ENCODE measurements at places on chromosomes 2 and 18.

- DNase-seq = no peak
Observed at GRCh38 chr2:13916066-13916465, 716.5 kb upstream of the LRATD1 start.

DNA sequence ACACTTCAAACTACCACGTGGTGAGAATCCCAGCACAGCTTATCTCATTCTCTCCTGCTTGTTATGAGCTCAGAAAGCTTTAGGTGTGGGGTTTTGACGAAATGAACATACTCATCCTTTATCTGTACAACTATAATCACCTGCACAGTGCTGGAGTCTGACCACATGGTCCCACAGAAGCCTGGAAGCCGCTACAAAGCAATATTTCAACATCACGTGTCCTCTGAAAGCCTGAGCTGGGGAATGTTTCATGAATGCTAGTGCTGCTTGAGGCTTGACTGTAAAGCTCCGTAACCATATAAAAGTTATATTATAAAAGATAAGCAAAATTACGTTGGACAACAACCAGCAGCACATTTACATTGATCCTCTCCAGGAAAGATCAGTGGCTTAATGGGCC lies 43.9 kb downstream of the PIEZO2 start:
- no peak for DNase-seq

DNA sequence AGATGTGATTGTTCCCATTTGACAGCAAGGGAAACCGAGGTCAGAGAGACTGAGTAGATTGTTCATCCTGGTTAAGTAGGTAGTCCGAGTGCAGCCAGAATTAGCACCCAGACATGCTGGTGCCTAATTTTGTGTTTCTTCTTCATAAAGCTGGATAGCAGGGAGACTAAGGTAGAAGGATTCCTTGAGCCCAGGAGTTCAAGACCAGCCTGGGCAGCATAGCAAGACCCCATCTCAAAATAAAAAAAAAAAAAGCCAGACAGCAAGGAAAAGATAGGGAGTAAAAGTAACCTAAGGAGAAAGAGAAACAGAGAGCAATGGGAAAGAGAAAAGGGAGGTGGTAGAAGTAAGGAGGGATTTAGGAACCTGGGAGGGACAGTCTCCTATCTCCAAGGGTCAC lies 120.6 kb downstream of the PRKCE start:
- no peak for DNase-seq

DNA sequence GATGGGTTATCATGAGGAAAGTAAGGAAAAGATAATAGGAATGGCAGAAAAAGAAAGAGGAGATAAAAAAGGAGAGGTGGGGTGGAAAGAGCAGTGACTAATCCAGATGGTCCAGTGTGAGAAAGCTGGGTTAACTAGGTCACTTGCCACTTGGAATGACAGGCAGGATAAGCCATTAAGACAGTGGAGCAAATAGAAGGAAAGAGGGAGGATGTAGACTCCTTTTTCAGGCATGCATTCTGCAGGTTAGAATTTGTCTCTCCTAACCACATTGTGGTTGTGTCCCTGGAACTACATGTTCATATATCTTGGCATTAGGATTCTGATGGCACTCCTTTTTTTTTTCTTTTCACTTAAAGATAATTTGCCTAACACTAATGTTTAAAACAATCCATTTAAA lies 13.4 kb upstream of the NEMP2 start:
- DNase-seq = no peak

DNA sequence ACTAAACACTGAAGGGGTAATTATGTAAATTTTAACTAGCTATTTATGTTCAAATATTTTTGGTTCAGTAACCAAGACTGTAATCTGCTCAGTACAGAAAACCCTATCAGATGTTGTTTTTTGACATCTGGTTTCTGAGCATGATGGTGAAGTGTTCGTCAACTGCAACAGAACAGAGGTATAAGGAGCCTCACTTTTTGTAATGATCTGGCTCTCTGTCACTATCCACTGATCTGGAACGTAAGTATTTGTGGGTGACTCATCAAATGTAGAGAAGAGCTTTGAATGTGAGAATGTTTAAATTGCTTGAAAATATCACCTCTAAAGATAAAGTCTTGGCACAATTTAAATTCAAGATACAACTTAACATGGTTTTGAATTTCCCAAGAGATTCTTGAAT lies 213.6 kb upstream of the FAM98A start:
- no peak for DNase-seq

DNA sequence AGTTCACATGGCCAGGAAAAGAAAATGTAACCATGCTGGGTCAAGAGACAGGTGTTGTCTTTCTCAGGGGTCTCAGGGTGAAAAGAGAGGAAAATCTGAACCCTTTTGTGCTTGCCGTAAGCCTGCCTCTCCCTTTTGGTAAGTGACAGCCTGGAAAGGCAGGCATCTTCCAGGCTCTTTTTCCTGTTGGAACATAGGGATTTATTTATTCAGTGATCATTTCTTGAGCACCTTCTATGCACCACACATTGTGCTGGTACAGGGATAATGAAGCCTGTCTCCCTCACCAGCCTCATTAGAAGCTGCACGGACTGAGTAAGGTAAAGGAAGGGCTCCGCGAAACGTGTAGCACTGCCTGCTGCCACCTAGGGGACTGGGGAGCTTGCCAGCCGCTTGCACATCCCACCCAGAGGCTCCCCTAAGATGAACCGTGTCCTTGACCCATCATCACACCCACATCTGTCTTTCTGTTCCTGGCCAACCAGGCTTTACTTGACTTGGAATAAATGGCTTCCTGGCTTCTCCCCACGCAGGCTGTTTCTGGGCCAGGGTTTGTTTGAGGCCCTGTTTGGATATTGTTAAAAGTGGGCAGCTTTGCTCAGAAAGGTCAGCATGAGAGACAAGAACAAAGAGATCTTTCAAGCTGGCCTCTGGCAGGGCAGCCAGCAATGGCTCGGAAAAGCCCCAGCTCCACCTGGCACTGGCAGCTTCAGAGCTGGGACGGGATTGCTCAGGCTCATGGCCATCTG lies 73.3 kb upstream of the MCFD2 start:
- DNase-seq = no peak

DNA sequence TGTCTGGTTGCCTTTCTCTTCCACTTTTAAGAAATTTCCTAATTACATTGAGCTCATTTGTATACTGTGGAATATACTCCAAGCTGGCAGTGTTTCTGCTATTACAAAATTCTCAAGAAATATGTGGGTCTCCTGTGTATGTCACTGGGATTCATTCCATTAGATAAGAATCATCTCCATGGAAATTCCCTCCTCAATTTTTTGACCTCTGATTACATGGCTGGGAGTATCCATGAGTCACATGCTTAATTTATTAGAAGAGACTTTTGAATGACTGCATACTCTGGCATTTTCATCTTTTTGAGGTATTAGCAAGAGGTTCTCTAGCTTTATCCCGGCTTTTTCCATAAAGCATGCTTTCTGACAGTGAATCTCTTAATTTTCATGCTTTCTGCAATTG lies 665.5 kb upstream of the CNTNAP5 start:
- DNase-seq = no peak

- no peak for DNase-seq
Observed at GRCh38 chr18:22559414-22560274, 141.9 kb upstream of the CTAGE1 start.

DNA sequence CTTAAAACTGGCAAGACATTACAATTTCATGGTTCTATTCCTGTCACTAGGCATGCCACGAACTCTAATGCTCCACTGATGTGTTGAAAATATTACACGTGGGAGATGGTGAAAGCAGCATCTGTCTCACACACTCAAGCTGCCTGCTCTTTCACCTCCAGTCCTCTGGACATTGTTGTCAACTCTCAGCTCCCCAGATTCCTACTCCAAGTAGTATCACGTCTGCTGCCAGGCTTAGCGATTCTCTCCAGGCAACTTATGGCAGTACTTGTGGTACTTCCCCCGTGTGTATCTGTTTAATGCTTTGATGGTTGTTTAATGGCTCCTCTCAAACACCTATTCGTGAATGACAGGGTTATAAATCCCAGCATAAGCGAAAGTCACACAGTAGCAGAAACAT lies 103.8 kb downstream of the TMEFF2 start:
- no peak for DNase-seq

DNA sequence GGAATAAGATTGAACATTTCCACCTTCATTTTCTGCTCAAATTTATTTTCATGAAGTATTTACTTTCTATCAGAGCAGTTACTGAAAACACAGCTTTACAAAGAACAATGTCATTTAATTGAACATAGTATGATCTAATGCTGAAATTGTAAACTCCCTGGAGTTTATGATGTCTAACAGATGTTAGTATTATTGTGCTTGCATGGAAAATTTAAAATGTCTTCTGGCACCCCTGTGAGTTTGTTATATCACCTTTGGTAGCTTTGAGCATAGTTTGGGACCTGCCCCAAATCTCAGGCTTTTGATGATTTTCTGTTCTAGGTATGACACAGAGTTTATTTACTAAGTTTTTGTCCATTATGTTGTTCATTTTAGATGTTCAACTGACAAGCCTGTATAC lies 28.1 kb downstream of the FAM171B start:
- DNase-seq = no peak

- DNase-seq = no peak
Observed at GRCh38 chr2:190765386-190766173, 115.0 kb upstream of the GLS start.

DNA sequence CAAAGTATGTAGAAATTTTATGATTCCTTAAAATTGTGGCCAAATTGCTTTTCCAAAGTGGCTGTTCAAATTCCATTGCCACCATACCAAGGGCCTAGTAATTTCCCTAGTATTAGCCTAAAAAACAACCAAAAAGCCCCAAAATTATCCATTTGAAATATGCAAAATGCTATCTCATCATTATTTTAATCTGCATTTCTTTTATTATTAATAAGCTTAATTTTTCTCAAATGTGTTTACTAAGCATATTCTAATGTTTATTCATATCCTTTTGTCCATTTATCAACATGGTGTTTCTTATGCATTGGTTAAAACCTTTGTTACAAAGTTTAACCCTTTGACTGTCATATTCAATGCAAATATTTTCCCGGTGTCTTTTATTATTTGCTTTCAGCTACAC lies 48.0 kb downstream of the PID1 start:
- DNase-seq = no peak

GRCh38 chr2:61469424-61470121 lies 1.3 kb downstream of the USP34 start:
- no peak for DNase-seq

- DNase-seq = no peak
Observed at GRCh38 chr2:157627594-157628476, 829 bp downstream of the ACVR1C start.

DNA sequence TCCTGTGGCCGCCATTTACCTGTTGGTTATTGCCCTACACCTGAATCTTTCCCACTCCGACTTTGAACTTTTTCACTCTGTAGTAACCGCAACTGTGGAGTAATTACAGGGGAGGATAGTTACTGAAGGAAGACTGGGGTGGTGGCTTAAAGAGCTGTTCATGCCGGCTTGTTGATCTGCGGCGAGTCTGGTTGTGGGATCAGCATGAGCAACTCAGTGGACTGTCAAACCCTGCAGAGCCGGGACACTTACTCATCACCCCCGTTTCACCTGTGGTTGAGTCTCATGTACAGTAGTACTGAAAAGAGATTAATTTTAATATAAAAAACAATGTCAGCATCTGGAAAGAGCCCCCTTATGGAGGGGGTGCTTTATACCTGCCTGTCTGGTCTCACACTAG lies 2.1 kb downstream of the ASB1 start:
- DNase-seq = no peak

GRCh38 chr18:27411911-27412310 lies 226.8 kb upstream of the CHST9 start:
- no peak for DNase-seq

DNA sequence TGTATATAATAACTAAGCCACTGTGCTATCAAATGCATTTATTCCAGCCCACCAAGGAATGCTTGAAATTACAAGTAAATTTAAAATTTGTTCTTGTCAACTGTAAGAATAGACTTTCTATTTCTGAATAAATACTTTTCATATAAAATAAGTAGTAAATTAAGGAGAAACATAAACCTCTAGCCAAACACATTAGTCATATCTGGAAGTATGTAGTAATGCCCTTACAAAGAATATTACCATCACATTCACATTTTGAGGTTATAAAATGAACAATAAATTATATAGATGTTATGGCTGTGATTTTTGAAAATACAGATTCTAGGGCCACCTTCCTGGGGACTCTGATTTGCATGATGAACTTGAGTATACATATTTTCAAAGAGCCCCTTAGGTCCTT lies 54.7 kb downstream of the SERPINB7 start:
- DNase-seq = no peak

DNA sequence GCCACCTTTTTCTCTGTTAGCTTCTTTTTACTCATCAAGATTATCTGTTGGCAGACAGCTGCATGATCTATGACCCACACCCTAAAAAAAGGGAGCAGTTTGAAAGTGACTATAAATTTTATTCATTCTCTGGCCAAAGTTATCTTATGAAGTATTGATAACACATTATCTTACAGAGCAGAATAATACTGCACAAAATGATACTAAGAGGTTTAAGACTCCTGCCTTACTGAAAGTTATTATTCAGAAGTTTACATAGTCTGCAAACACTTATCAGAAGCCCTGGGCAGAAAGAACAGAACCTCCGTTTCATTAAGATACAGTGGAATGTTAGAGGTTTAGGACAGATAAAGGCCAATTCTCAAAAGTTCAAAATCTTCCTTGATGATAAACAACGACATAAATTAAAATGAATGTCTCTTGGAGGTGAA lies 78.2 kb downstream of the ZEB2 start:
- DNase-seq = no peak

- no peak for DNase-seq
Observed at GRCh38 chr2:239587311-239587731, 186.5 kb upstream of the HDAC4 start.

DNA sequence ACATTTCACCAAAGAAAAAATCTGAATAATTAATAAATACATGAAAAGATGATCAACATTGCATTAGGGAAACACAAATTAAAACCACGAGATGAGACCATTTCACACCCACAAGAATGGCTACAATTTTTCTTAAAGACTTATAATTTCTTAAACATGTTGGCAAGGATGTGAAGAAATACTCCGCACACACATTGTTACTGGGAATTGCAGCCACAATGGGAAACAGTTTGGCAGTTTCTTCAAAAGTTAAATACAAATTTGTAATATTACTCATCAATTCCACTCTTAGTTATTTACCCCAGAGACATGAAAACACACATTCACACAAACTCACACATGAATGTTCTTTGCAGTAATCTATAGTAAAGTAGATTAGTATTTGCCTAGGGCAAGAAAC lies 363.3 kb upstream of the SMIM21 start:
- DNase-seq = no peak

DNA sequence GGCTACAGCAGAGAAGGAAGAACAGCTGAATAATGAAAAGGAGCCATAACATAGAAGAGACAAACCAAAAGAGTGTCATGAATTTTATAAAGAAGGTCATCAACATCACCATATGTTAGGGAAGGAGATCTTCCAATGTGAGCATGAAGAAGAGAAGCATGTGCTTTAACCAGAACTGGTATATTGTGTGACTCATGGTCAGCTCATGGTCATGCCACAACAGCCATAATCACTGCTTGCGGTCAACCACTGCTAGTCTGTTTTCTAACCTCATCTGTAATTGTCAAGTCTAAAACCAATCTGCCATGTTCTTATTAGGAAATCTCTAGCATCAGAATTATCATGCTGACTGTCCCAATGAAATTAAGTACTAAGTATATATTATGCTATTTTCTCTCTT lies 204.1 kb upstream of the VRK2 start:
- no peak for DNase-seq
